Right kidney (tissue), 9 donors: ENCODE measurements at places on chromosomes 3 and 15.

DNA sequence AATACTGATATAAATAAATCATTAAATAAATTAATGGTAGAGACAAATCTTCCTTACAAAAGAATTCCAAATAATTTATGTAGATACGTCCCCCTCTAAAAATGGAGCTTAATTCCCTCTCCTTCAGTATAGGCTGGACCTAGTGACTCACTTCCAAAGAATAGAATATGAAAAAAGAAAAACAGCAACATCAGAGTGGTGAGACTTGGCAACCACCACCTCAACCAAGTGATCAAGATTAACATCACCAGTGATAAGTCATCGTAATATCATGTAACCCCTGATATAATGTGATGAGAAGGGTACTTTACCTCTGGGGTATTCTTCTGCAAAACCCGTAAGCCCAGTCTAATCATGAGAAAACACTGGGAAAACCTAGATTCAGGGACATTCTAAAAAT lies 13.4 kb downstream of the GOLGB1 start:
- DNase-seq, result no peak

- no peak for DNase-seq
Measured at GRCh38 chr3:86837871-86838270, 153.1 kb downstream of the VGLL3 start.

GRCh38 chr3:37030588-37030987 lies 37.3 kb downstream of the MLH1 start:
- no peak for DNase-seq

DNA sequence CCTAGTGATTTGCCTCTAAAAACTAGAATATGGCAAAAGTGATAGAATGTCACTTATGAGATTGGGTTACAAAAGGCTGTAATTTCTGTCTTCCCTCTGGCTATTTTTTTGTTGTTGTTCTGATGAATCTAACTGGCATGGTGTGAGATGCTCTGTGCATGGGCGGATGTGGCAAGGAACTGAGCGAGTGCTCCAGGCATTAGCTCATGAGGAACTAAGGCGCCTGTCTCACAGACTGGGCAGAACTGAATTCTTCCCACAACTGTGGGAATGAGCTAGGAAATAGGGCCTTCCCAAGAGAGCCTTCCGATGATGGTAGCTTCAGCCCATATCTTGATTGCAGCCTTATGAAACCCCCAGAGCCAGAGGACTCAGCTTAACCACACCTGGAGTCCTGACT lies 222.5 kb downstream of the NR2F2 start:
- DNase-seq, result no peak

DNA sequence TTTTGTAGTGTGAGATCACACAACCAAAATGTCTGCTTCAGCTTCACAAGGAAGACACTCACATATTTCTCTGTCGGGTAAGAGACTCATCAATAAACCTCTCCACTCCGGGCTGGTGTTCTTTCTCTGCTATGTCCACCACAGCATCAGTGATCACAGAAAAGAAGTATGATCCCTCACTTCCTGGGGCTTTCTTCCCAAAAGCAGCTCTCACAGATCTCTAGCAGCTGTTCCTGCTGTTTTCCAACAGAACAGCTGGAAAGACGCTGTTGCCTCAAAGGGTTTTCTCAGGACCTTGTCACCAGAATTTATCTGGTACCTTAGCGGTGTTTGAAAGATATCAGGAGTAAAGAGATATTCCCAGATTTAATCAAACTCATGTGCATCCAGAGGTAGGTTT lies 46.4 kb downstream of the GATM start:
- no peak for DNase-seq

- DNase-seq, result no peak
Measured at GRCh38 chr15:101692801-101693598, 31.3 kb downstream of the TARS3 start.

DNA sequence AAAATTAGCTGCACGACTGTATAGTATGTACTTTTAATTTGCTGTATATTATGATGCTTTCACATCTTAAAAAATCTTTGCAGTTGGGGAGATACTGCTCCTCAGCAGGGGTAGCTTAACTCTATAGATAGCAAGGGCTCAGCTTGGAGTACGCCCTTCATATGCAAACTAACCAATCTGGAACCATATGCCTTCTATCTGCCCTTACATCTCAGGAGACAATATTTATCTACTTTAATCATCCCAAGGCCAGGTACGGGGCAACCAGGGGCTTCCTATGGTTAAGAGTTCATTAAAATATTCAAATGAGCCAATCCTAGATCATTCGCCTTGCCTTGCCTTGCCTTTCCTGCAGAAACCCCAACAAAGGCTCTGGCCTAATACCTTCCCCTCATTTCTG lies 204.1 kb upstream of the ZBTB20 start:
- no peak for DNase-seq

GRCh38 chr3:9316881-9317361 lies 45.9 kb upstream of the THUMPD3 start:
- peak; percentile 66 for DNase-seq

- no peak for DNase-seq
Measured at GRCh38 chr3:77539014-77539413, 499.1 kb downstream of the ROBO2 start.

GRCh38 chr3:197540961-197541377 lies 14.8 kb downstream of the BDH1 start:
- no peak for DNase-seq

GRCh38 chr15:98649472-98650416 lies 1.4 kb downstream of the IGF1R start:
- no peak for DNase-seq

GRCh38 chr3:152893647-152894046 lies 58.7 kb downstream of the P2RY1 start:
- DNase-seq, result no peak

DNA sequence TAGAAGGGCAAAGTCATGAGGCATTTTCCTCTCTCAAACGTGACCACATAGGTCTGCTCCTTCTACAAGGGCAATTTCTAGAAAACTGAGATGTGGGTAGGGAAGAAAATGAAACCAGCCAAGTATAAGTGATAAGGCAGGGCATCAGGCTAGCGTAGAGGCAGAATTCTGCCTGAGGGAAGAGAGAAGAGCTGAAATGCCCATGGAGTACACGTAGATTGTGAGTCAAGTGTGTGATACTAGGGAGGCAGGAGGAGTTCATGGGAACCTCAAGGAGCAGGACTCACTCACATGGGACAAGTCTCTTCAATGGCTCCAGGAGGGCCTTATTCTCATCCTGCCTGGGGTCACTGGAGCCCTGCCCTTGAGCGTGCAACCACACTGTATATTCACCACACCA lies 34.9 kb upstream of the PPP4R2 start:
- DNase-seq, result no peak

DNA sequence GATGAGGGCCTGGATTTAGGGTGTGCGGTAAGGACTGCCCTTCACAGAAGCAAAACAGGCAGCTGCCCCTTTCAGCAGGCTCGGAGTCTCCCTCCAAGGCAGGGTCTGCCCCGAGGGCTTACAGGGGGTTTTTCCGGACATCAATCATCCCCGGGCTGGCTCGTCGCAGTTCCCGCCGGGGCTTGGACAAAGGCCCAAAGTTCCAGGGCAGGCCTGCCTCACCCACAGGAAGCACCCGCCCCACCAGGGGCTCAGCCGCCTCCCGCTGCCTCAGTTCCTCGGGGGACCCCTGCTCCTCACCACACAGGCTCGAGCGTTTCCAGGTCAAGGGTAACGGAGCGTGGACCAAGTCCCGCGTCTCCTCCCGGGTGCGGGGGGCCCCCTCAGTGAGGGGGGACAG lies 27.0 kb downstream of the KIF7 start:
- no peak for DNase-seq

- no peak for DNase-seq
Measured at GRCh38 chr3:157390713-157391515, 45.7 kb upstream of the PTX3 start.

DNA sequence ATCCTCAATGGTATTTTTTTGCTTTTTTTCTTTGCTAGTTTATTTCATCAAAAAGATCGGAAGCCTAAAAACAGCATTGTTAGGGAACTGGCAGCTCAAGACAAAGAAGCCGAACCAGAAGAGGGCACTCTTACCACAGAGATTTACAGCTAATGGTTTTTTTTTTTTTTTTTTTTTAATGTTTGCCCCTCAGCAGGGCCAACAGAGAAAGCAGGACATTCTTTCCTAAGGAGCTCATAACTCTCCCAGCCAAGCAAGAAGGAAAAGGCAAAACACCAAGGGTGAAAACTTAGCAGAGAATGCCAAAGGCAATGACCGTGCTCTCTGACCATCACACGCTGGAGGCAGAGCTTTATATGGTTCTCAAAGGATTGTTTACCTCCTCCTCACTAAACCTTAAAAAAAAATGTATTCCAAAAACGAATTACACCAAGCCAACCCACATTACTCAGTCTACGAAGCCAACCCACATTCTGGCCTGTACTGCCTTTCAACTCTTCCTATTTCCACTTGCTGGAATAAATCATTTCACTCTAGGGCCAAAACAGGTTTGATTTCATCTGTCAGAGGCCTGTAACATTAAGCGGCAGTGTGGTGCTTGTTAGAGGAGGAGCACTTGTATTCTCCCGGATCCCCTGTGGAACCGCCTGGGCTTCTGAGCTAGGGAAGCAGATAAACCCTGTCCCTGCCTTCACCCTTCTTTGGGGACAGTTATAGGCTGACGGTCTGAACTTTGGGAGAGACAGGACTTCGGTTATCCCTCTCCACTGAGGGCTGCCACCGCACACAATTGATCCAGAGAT lies 35.6 kb upstream of the GYG1 start:
- peak; percentile 61 for DNase-seq

DNA sequence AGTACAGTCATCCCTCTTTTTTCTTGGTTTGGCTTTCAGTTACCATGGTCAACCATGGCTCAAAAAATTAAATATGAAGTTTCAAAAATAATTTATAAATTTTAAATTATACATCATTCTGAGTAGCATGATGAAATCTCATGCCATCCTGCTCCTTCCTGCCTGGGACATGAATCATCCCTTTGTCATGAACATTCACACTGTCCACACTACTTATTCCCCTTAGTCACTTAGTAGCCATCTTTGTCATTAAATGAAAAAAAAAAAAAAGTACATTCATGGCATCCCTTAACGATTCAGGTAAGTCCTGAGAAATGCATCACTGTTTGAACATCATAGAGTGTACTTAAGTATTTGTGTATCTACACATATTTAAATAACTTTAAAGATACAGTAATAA lies 1046.3 kb downstream of the ROBO2 start:
- DNase-seq, result no peak

DNA sequence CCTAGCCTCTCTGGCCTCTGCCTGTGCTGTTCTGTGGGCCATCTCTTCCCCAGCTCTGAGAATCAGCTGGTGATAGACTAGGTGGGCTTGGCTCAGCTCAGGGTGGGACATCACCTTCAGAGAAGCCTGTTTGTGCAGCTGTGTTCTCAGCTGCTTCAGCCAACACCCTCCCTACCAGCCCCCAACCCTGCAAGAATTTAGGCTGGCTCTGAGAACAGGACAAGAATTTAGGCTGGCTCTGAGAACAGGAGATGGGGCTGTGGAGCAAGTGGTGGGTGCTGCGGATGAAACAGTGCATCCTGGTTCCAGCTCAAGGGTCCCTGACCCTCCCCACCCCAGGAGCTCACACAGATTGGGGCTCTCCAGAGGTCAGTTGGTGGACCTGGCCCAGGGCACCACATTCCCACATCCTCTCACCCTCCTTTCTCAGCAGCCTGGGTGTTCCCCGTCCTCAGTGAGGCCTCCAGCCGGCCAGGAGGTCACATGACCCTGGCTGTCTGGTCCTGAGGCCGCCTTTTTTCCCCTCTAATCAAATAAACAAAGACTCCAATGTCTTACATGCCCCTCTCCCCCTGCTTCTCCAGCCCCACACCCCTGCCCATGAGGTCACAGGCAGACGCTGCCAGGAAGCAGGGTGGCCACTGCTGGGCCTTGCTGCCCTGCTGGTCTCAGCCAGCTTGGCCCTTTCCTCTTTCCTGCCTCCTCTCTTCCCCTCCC lies 14.9 kb downstream of the PLEKHO2 start:
- no peak for DNase-seq

DNA sequence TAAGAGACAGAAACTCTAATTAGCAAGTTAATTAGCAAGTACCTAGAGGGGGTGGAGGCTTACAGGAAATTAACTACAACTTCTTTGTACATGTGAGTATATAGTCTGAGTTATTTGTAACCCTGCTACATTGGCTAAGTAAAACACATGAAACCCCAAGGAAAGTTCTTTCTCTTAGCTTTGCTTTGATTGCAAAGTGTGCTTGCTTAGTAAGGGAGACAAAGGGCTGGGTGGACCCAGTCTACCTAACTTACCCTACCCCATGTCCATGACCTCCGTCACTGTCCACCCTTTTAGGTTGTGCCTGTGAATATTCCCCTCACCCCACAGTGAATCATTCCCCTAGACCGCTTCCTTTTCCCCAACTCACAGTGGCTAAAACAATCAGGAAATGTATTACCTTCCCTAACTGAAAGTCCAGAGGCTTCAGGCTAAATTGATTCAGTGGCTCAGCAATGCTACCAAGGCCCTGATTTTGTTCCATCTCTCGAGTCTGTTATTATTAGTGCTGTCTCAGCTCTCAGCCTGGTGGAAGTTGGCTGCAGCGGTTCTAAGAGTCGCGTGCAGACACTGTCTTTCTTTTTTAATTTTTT lies 31.1 kb upstream of the RYR3 start:
- no peak for DNase-seq

GRCh38 chr3:127615631-127616305 lies 13.2 kb upstream of the PODXL2 start:
- DNase-seq, result no peak

- no peak for DNase-seq
Measured at GRCh38 chr3:53166781-53167291, 5.8 kb downstream of the PRKCD start.

GRCh38 chr3:11074451-11074850 lies 79.8 kb upstream of the HRH1 start:
- no peak for DNase-seq

GRCh38 chr3:28386049-28386448 lies 37.4 kb upstream of the AZI2 start:
- DNase-seq, result no peak

GRCh38 chr3:170589113-170589512 lies 3.2 kb upstream of the SLC7A14 start:
- DNase-seq, result no peak

DNA sequence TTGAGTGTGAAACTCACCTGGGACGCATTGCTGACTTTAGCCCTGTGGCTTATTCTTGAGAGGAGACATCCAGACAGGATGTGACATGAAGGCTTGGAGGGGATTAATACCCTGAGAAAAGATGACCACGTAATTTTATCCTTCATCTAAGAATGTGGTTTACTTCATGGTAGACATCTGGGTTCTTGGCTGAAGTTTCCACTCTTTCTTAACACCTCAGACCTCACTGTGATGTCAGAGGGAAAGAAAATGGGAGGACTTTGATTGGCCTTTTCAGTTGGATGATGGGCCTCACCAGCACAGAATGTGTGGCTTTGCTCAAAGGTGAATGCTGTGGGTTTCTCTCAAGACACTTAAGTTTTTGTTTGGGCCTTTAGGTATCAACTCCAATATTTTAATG lies 16.5 kb downstream of the GORASP1 start:
- DNase-seq, result no peak

DNA sequence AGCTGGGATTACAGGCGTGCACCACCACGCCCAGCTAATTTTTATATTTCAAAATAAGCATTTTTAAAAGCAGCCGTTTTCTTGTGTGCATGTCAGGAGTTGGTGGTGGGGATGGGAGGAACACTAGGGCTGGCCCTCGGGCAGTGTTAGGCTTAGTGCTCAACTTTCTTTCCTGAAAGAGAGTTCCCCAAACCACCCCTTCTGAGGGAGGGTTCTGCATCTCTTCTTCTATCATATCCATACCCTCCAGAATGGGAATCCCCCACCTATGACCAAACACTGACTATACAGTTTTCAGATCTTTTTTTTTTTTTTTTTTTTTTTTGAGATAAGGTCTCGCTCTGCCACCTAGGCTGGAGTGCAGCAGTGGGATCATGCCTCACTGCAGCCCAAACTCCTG lies 12.5 kb downstream of the PFKFB4 start:
- no peak for DNase-seq
